ENCODE measurements at places on chromosomes 3 and 15.

- no peaks in the 10 kb centered on the region for H3K27me3 ChIP-seq
- no peak for DNase-seq
- H3K36me3 ChIP-seq = no peaks in the 10 kb centered on the region
- no peak overlapping the region for H3K27ac ChIP-seq
- no peaks in the 10 kb centered on the region for H3K4me1 ChIP-seq
Measured at GRCh38 chr3:174023421-174023820, 625.9 kb downstream of the NLGN1 start.

DNA sequence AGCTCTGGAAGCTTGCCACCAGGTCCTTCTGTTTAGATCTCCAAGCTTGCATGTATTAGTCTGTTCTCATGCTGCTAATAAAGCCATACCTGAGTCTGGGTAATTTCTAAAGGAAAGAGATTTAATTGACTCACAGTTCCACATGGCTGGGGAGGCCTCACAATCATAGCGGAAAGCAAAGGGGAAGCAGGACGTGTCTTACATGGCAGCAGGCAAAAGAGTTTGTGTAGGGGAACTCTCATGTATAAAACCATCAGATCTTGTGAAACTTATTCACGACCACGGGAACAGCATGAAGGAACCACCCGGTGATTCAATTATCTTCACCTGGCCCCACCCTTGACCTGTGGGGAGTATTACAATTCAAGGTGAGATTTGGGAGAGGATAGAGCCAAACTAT is 147.0 kb upstream of the PROK2 start:
- no peaks in the 10 kb centered on the region for H3K36me3 ChIP-seq
- H3K27me3 ChIP-seq = no peaks in the 10 kb centered on the region
- no peak for DNase-seq

DNA sequence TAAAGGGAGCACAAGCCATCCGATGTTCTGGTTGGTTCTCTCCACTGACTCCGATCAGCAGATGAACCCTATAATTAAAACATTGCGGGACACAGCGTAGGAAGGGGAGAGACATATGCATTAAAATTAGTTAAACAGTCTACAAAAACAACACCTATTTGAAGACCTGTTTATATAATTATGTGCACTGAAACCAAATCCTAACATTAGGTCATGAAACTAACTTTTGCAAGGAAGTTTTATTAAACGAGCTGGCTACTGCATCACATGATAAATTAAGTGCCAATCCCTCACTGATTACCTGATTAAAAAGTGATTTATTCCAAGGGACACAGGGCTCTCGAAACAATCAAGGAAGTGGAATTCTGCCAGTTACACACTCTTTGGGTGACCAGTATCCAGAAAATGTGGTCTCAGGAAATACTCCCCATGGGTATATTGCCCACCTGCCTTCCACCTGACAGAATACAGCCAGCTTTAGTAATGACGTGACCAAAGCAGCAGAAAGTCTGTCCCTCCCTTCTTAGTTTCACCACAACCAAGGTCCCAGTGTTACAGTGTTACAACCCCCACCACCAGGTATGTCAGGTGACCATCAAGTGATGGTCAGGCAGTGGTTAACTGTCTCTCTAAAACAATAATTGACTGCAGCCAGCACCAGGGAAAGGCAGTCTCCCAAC is 69.5 kb downstream of the HERC1 start:
- no peak overlapping the region for H3K27ac ChIP-seq
- no peaks in the 10 kb centered on the region for H3K36me3 ChIP-seq
- no peaks in the 10 kb centered on the region for H3K27me3 ChIP-seq

DNA sequence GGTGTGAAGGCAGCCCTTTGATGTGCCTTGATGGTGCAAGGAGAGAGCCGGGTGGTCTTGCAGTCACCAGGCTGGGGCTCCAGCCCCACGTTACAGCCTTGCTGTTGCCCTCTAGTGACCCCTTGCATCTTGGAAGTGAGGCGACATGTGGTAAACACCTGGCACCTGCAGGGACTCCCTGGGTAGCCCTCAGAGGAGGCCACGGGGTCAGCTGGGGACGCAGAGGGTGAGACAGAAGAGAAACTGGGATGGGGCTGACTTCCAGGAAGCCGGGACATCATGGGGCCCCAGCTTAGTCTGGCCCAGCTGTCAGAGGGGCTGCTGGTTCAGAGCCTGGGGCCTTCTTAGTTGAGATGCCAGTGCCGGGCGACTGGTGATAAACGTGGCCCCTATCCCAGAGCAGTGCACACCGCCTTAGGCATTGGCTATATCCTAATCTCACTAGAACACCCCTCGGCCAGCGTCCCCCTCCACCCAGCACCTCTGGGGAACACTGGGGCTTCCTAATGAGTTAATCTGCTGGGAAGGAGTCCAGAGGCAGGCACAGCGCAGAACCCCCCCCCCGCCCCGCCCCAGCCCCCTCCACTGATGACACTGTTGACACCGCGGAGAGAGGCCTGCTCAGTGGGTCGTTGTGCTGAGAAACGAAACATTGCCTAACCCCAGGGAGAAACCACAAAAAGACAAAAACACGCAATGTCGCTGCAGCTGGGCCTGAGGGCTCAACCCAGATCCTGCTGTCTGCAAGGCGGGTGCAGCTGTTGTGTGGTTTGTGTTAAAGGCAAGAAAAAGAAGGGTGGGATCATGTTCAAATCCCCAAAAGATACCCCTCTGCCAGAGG is 60.5 kb upstream of the KLF13 start:
- H3K27me3 ChIP-seq = no peaks in the 10 kb centered on the region
- no peak overlapping the region for H3K4me3 ChIP-seq
- no peaks in the 10 kb centered on the region for H3K36me3 ChIP-seq
- DNase-seq = no peak

- no peak overlapping the region for H3K4me3 ChIP-seq
- H3K27ac ChIP-seq = no peak overlapping the region
- no peaks in the 10 kb centered on the region for H3K27me3 ChIP-seq
Measured at GRCh38 chr3:134060561-134061385, 31.0 kb upstream of the SLCO2A1 start.

- H3K27me3 ChIP-seq = no peaks in the 10 kb centered on the region
- H3K4me1 ChIP-seq = no peaks in the 10 kb centered on the region
- no peak overlapping the region for H3K27ac ChIP-seq
- no peak for DNase-seq
- no peak overlapping the region for H3K4me3 ChIP-seq
Measured at GRCh38 chr3:122697952-122698620, 17.4 kb downstream of the PARP14 start.

GRCh38 chr15:89768071-89768500 is 8.0 kb upstream of the MESP2 start:
- DNase-seq = no peak
- H3K27ac ChIP-seq = no peak overlapping the region
- H3K36me3 ChIP-seq = no peaks in the 10 kb centered on the region
- H3K27me3 ChIP-seq = no peaks in the 10 kb centered on the region
- no peak overlapping the region for H3K4me3 ChIP-seq

GRCh38 chr15:91116113-91117067 is 16.3 kb downstream of the SV2B start:
- no peaks in the 10 kb centered on the region for H3K36me3 ChIP-seq
- H3K4me3 ChIP-seq = no peak overlapping the region
- DNase-seq = no peak
- H3K27me3 ChIP-seq = no peaks in the 10 kb centered on the region
- no peak overlapping the region for H3K27ac ChIP-seq
- no peaks in the 10 kb centered on the region for H3K4me1 ChIP-seq

GRCh38 chr3:23991306-23991682 is 46.2 kb downstream of the NR1D2 start:
- no peak overlapping the region for H3K4me3 ChIP-seq
- DNase-seq = no peak
- no peaks in the 10 kb centered on the region for H3K4me1 ChIP-seq
- H3K27me3 ChIP-seq = no peaks in the 10 kb centered on the region
- H3K36me3 ChIP-seq = no peaks in the 10 kb centered on the region

GRCh38 chr15:45168751-45169551 is 18.8 kb downstream of the SHF start:
- H3K4me1 ChIP-seq = no peaks in the 10 kb centered on the region
- no peak for DNase-seq
- no peak overlapping the region for H3K27ac ChIP-seq
- no peaks in the 10 kb centered on the region for H3K27me3 ChIP-seq
- H3K36me3 ChIP-seq = no peaks in the 10 kb centered on the region

DNA sequence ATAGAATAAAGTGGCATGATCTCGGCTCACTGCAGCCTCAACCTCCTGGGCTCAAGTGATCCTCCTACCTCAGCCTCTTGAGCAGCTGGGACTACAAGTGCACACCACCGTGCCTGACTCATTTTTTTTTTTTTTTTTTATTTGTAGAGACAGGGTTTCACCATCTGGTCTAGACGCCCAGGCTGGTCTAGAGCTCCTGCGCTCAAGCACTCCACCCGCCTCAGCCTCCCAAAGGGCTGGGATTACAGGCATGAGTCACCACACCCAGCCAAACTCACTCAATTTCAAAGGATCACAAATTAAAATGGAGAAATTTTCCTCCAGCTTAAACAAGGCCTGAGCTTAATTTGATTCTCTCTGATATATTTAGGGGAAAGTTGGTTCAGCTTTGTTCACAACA is 27.3 kb upstream of the NMB start:
- H3K36me3 ChIP-seq = no peaks in the 10 kb centered on the region
- H3K27me3 ChIP-seq = no peaks in the 10 kb centered on the region
- DNase-seq = no peak
- no peaks in the 10 kb centered on the region for H3K4me1 ChIP-seq
- H3K4me3 ChIP-seq = no peak overlapping the region
- H3K27ac ChIP-seq = no peak overlapping the region

All from ovary (tissue), 10 donors.